ENCODE measurements at places on chromosomes 1 and 21.

DNA sequence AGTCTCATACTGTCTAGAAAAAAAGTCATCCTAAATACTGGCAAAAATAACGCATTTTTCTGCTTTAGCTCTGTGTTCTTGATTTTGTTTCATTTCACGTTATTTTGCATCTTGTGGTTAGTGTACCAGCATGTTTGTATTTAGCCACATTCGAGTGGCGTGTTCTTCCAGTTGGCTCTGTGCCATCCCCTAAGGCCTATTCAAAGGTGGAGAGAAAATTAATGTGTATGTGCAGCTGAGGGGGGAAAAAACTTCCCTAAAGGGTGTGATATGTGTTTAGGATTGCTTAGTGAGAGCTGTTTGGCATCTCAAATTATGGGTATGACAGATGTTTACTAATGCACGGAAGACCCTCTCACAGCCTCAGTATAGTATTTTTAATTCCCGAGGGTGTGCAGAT lies 12.1 kb downstream of the DNAJC16 start:
- DNase-seq: no peak

GRCh38 chr1:39415553-39415952 lies 75.9 kb upstream of the BMP8A start:
- DNase-seq: no peak

GRCh38 chr1:113784104-113784779 lies 25.0 kb upstream of the PHTF1 start:
- DNase-seq: no peak

DNA sequence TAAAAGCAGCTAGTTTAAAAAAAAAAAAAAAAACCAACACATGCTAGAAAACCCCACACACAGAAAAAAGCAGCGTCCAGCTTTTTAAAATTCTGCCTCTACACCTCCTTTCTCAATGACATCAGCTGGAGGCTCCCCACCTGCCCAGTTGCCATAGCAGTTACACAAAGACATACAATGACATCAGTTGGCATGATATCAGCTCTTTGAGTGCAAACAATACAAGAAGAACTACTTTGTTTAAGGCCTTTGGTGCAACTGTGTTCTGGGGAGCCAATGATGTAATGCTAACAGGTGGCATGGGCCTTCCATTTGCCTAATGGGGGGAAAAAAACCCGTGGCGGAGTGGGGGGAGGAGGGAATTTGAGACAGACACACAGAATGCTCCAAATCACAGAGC lies 32.9 kb downstream of the DUSP10 start:
- peak; percentile 39 for DNase-seq

DNA sequence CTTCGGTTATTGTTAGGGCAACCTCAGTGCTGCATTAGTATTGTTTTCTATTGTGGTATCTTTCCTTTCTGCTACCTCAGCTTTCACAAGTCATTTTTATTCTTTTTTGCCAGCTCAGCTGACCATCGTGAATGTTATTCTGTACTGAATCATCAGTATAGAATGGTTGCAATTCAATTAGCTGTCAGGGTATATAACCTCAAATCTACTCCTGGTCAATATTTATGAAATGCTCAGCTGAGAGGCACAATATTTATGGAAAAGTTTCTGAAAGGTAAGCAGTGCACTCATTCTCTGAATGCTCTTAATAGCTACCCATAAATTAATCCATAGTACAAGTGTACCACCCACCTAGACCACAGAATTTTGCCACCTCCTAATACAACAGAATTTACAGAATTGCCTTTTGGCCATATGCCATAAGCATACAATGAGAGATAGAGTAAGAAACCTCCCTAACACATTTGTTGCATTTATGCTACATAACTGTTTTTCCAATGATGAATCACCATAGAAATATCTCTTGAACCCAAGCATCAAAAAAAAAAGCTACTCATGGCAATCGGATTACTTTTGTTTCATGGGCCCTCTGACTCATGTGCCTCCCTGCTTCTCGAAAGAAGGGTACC lies 732.6 kb upstream of the CHRM3 start:
- no peak for DNase-seq

- DNase-seq: peak; percentile 62
These were observed 25.1 kb upstream of the PLEKHA6 start for GRCh38 chr1:204384636-204385352.
